ENCODE measurements at places on chromosomes 3 and 15. TPM values are rescaled to one million over a fixed set of nuclear protein-coding genes. Genes with fewer than 3 reads are reported as not detected.

The MUC20 gene
- 71.8 TPM for total RNA-seq

The PPCDC gene
- 8.4 TPM for total RNA-seq

The DPH3 gene
- total RNA-seq, result 17.8 TPM

DNA sequence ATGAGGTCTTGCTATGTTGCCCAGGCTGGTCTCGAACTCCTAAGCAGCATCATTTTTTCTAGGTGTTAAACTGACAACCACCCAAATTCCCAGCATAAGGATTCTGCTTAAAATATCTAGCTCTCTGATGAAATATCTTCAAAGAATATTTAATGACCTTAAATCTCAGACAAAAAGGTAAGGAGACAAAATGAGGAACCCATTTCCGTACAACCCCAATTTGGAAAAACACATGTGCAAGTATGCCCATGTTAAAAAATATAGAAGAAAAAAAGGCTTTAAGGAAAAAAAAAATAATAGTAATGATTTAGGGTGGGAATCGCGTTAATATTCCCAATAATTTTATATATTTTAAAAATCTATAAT is 1.4 kb upstream of the SACM1L start:
- no peaks in the 10 kb centered on the region for H3K27me3 ChIP-seq
- no peak overlapping the region for H3K27ac ChIP-seq
- H3K36me3 ChIP-seq, result no peaks in the 10 kb centered on the region
- H3K4me1 ChIP-seq, result no peaks in the 10 kb centered on the region
- no peak for DNase-seq

GRCh38 chr3:148839805-148840204 is 12.2 kb downstream of the CPB1 start:
- no peaks in the 10 kb centered on the region for H3K27me3 ChIP-seq
- H3K4me1 ChIP-seq, result no peaks in the 10 kb centered on the region

DNA sequence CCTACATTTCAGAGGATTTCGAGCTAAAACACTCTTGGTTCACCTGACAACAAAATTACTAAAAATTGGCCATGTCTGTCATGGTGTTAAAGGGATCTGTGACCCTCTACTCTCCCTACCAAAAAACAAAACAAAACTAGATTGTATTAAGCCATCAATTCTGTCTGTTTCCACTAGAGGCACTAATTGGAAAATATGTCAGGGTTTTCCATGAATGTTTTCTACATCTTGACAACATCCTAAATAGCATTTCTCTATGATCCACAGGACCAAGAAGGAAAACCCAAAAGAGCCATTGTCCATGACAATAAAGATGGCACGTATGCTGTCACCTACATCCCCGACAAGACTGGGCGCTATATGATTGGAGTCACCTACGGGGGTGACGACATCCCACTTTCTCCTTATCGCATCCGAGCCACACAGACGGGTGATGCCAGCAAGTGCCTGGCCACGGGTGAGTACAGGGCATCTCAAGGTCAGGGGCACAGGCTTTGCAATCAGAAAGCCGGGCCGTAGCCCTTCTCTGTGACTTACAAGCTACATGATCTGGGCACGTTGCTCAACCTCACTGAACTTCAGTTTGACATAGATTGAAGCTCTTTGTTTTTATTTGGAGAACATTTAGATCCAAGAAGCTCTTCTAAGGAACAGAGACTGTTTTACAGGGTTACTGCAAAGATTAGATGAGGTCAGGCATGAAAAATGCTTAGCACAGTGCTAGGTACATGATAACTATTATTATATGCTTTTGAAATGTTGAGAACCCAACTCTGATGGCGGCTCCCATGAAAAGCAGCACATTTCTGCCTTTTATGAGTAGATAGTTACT is 74.8 kb downstream of the DNASE1L3 start:
- H3K36me3 ChIP-seq, result no peaks in the 10 kb centered on the region
- no peak overlapping the region for H3K4me3 ChIP-seq
- no peaks in the 10 kb centered on the region for H3K4me1 ChIP-seq
- no peaks in the 10 kb centered on the region for H3K27me3 ChIP-seq
- H3K27ac ChIP-seq, result no peak overlapping the region
